Astrocyte of the spinal cord (primary cell): ENCODE measurements at places on chromosomes 2 and 18.

DNA sequence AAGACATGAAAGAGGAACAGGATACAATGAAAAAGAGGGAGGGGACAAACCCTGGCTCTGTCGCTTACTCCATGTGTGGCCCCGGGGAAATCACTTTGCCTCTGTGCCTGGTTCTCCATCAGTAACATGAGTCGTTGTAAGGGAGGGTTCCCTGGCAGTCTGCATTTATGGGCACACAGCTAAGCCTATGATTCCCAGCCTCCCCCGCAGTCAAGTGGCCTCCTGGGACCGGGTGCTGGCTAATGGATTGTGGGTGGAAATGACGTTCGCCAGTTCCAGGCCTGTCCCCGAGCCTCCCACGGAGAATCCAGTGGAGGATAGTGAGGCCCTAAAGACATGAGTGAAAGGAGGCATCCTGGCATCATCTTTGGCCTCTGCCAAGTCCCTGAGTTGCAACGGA is 42.7 kb downstream of the SFXN5 start:
- no peak for DNase-seq

- no peak for DNase-seq
Observed at GRCh38 chr2:109397893-109398292, 215.9 kb downstream of the SEPTIN10 start.

GRCh38 chr2:181456660-181457120 is 496 bp upstream of the ITGA4 start:
- no peak for DNase-seq

GRCh38 chr2:196205011-196205766 is 33.8 kb upstream of the STK17B start:
- no peak for DNase-seq

- no peak for DNase-seq
Observed at GRCh38 chr2:156110890-156111289, 221.6 kb downstream of the NR4A2 start.

- no peak for DNase-seq
Observed at GRCh38 chr2:63195310-63195709, 144.7 kb downstream of the OTX1 start.
